ENCODE measurements at places on chromosomes 6 and 20.

GRCh38 chr6:43377710-43378229 is 8.3 kb upstream of the ZNF318 start:
- no peak for DNase-seq

GRCh38 chr20:38225900-38226263 is 34.7 kb downstream of the KIAA1755 start:
- DNase-seq: no peak

DNA sequence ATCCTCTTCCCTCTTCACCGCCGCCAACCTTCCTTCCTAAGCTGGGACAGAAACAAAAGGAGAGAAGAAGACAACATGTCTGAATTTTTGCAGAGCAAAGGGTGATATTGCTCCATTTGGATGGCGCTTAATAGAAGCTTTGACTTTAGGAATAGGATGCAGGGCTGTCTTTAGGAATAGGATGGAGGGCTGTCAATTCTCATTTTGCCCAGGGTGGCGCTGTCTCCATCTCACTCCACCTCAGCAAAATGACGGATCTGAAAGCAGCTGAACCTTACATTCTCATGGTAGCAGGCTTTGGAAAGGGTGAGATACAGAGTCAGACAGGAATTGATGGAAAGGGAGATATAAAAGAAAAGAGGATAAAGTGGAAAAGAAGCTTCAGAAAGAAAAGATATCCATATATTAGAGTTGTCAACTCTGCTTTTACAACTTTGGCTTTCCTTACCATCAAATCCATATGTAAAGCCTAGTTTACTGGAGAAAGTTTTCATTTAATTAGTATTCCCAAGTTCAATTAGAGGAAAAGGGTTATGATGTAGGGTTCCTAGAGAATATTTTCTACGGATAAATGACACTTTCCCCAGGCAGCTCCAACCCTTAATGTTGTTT is 2.4 kb downstream of the MTCL3 start:
- DNase-seq: peak; percentile 89

GRCh38 chr20:63325021-63325471 is 32.1 kb downstream of the COL20A1 start:
- DNase-seq: no peak

DNA sequence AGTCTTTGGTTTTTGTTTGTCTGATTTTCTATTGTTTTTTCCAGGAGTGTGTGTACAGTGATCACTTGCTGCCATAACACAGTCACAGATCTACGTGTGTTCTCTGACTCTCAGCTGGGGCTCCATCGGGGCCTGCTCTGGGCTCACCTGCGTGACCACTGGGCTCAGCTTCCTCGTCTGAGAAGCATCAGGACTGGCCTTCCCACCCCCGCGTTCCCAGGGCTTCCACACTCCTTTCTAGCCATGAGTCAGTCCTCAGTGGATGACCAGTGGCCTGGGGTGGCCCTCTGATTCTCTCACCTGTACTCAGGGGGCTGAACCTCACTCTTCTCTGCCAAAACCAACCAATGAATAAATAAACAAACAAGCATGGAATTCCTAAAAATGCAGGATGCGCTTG is 14.5 kb downstream of the THBS2 start:
- no peak for DNase-seq

DNA sequence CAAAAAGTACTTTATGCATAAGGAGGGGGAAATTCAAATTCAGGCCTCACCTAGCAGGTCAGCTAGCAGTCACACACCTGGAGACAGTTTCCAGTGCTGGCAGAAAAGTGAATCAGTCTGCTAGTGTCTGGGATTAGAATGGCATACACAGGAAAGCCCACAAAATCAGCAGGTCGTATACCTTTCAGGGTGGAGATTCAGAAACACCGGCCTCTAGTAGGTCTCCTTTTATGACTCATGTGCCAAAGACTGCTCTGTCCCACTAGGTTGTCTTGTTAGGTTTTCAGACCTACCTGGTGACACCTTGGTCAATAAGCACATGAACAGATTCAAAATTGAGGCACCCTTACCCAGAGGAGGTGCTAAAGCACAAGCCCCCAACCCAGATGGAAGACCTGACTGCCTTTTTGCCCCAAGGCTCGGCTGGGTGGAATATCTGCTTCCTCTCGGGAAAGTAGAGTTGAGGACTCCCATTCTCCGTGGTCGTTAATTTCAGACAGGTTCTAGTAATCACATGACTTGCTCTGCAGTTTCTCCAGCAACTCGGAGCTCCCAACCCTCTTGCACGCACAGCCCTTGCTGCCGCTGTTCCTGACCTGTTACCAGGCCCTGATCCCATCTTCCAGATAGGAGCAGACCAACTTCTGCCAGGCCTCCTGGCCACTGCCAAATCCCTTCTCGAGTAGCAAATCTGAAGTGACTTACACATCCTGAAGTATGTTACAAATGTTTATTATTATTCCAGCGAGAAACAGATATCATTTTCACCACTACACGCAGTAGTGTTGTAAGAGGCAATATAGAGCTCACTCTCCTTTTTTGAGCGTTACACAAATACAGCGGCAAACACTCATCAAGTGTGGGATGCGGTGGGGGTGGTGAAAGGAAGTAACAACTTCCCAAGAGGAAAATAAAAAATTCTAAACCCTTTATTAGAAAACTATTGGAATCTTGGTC is 46.6 kb downstream of the AGPAT4 start:
- no peak for DNase-seq

DNA sequence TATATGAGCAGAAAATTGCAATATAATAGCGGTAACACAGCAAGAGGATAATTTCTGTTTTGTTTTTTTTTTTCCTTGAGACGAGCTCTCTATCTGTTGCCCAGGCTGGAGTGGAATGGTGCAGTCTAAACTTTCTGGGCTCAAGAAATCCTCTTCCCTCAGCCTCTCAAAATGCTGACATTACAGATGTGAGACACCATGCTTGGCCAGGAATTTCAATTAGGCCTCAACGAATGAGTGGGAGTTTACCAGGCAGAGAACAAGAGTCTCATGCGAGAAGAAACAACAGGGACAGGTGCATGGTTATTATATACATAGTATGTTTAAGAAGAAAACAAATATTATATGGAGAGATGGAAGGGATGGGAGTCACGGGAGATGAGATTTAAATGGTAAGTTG is 111.4 kb downstream of the ATXN1 start:
- no peak for DNase-seq

DNA sequence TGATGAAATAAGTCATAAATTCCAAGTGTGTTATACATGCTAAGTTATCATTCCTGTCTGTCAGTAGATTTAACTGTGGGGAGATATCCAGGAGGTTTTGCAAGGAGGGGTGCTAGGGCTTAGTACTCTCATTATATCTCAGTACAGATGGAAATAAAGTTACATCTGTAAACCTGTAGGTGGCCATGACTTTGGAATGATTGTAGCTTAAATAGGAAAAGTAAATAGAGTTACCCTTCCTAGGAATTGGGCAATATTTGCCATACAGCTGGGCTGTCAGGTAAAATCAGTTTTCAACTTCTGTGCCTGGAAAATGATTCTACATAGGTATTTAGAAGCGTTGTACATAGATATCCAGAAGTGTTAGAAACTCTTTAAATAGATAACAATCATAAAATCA is 19.8 kb upstream of the TGM3 start:
- DNase-seq: no peak

GRCh38 chr20:61531553-61532345 is 279.7 kb downstream of the CDH4 start:
- DNase-seq: no peak

GRCh38 chr20:4192378-4193068 is 177.2 kb upstream of the RNF24 start:
- no peak for DNase-seq

- no peak for DNase-seq
These were observed 130.9 kb downstream of the AGPAT4 start for GRCh38 chr6:161142957-161143296.

- peak; percentile 70 for DNase-seq
These were observed at the start of gene PYGB for GRCh38 chr20:25247956-25248785. Gene PYGB (plus strand): TSS chr20:25248085. CDS start chr20:25248179, 94 bp downstream.

- no peak for DNase-seq
These were observed 246.5 kb downstream of the RIMS1 start for GRCh38 chr6:72132851-72133250.

- DNase-seq: no peak
These were observed 41.3 kb downstream of the DSTN start for GRCh38 chr20:17611290-17611539.

DNA sequence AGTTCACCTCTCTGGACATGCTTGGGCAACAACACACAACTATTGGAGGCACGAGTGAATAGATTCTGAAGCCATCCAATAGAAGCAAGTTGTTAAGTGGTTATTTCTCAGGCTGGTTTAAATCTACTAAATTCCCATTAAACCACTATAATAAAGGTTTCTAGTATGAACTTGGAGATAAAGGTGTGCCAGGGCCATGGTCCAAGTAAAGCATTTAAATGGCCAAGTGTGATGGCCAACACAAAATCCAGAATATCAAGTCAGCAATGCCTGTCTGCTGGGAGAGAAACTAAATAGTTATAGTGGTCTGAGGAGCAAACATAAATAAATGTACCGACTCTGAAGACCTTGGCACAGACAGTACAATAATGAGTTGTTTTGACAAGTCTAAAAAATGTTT is 294.3 kb upstream of the STXBP5 start:
- no peak for DNase-seq

GRCh38 chr6:26331218-26332073 is 33.6 kb upstream of the BTN3A2 start:
- peak; percentile 53 for DNase-seq

DNA sequence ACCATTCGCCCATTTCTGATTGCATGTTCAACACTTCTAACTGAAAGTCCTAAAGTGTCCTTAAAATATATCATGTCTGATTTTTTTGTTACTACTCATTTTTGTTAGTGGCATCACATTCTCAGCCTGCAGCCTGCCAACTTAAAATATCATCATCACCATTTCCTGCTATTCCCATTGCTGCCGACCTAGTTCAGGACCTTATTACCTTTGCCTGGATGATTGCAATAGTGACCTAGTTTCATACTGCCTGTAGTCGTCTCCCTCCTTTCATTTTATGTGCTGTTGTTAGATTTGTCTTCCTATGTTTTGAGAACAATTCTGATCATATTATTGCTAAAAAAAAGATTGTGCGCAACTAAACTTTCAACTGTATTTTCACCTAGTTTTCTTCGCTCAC is 6.2 kb downstream of the RWDD1 start:
- no peak for DNase-seq

DNA sequence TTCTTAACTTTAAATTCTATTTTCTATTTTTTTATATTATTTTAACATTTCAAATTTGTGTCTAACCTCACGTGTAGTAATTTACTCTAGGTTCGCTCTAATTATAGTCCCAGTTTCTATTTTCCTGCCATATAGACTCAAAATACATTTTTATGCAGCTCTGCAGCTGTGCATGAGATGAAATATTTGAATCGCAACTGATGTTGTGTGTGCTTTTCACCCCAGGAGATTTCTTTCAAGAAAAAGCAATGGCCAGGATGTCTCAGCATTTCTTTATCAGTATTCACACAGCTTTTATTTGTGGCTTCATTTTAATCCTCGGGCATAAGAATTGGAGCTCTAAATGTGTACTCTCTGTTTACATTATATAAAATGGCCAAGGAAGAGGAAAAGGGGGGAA is 157.6 kb downstream of the HDGFL1 start:
- DNase-seq: no peak

GRCh38 chr6:168597471-168597875 is 156.5 kb downstream of the SMOC2 start:
- DNase-seq: peak; percentile 89

- no peak for DNase-seq
These were observed 150.4 kb upstream of the CCN2 start for GRCh38 chr6:132101535-132101934.

- DNase-seq: no peak
These were observed 20.7 kb upstream of the ELOVL2 start for GRCh38 chr6:11064836-11065235.

DNA sequence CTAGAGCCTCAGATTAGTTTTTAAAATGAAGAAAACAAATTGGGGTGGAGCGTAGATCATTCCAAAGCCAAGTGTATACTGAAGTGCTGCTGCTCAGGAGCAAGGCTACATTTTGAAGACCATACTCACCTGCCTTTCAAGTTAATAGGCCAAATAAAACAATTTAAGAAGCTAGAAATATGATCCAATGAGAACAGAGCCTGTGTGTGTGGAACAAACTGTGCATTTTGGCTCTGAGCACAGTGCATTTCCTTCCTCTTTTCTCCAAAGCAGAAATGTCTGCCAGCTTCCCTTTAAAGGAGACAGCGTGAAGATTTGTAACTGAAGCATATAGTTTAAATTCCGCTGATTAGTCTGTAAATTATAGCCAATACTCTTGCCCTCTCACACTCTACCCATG is 3.2 kb upstream of the IFNGR1 start:
- DNase-seq: no peak

DNA sequence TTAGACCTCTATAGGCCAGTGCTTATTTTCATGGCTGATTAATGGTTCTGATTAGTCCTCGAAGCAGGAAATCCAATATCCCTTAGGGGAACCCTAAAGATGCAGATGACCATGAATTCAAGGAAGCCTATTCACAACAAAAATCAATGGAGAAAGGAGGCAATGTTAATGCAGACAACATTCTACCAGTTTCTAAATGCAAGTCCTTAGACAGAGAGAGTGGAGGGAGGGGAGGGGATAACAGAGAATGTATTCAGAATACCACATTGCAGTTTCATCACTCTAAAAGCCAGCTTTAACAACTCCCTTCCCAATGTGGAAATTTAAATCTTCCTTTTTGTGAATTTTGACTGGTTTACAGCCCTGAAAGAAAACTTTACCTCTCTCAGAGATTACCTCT is 87.1 kb upstream of the POU3F2 start:
- no peak for DNase-seq

- DNase-seq: peak; percentile 67
These were observed 32.5 kb downstream of the PNPLA1 start for GRCh38 chr6:36302227-36302976.

GRCh38 chr6:3701631-3702030 is 49.9 kb downstream of the PXDC1 start:
- DNase-seq: no peak

GRCh38 chr6:25465941-25466340 is 186.1 kb upstream of the SCGN start:
- no peak for DNase-seq

DNA sequence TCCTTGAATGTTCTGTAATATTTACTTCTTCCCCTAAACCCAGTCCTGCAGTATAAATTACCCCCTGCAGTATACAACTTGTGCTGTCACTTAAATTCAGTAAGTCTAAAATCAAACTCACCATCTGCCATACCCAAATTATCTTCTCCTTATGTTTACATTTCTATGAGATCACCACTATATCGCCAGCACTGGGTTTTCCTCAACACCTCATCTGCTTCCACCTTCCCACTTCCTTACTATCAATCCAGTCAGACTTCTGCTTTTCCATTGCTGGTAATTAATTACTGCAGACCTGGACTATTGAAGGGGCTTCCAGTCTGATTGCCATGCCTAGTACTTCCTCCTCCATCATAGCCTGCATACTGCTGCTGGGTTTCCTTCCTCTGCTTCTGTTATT is 15.2 kb downstream of the EFHC1 start:
- no peak for DNase-seq

GRCh38 chr20:62737271-62737811 is 28.7 kb downstream of the NTSR1 start:
- DNase-seq: no peak

- no peak for DNase-seq
These were observed 10.2 kb downstream of the LAMA4 start for GRCh38 chr6:112243861-112244827.
